BJ (cell line): ENCODE measurements at places on chromosomes 7 and 10.

DNA sequence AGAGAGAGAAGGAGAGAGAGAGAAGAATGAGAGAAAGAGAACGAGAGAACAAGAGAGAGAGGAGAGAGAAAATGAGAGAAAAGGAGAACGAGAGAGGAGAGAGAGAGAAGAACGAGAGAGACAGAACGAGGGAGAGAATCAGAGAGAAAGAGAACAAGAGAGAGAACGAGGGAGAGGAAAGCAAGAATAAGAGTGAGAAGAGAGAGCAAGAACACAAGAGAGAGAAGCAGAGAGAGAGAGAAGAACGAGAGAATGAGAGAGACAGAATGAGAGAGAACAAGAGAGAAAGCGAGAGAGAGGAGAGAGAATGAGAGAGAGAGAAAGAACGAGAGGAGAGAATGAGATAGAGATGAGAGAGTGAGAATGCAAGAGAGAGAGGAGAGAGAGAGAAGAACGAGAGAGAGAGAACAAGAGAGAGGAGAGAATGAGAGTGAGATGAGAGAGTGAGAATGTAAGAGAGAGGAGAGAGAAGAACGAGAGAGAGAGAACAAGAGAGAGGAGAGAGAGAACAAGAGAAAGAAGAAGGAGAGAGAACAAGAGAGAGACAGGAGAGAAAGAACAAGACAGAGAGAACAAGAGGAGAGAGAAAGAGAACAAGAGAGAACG, 68.2 kb downstream of the ASB13 start:
- DNase-seq = no peak

- no peak for DNase-seq
Measured at GRCh38 chr7:50679218-50680007, 103.3 kb downstream of the GRB10 start.

GRCh38 chr10:114684084-114684821, 26.2 kb upstream of the ABLIM1 start:
- peak; percentile 39 for DNase-seq

DNA sequence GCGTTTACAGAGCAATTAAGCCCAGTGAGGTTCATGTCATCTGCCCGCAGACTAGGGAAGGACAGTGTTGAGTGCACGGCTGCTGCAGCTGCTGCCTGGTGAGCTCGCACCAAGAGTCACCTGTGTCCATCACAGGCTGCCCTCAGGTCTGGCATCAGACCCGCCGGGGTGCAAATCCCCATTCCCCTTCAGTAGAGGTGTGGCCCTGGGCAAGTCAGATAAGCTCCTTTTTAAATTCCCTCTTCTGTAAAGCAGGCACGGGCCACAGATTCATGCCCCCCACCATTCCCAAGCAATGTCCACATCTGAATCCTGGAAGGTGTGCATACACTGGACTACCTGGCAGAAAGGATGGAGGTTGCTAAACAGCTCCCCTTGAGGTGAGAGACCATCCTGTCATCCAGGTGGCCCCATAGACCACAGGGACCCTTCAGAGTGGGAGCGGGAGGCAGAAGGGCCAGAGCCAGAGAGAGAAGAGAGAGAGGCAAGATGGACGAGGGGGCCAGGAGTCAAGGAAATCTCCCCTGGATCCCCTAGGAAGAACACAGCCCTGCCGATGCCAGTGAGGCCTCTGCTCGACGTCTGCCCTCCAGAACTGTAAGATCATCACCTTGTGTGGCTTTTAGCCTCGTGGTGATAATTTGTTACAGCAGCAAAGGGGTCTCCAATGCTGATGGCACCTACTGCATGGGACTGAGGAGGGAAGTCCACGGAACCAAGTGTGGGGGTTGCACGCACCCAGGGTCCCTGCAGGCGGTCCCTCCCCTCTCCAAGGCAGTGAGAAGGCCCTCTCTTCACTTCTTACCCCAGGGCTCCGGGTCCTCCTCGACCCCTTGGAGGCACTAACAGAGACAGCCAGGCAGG, 168.8 kb downstream of the TCERG1L start:
- DNase-seq = no peak

GRCh38 chr7:69585169-69585568, 13.1 kb upstream of the AUTS2 start:
- DNase-seq = no peak

- DNase-seq = no peak
Measured at GRCh38 chr7:55343860-55344606, 21.1 kb upstream of the LANCL2 start.

GRCh38 chr7:131106681-131107336, 220.9 kb upstream of the MKLN1 start:
- DNase-seq = no peak

DNA sequence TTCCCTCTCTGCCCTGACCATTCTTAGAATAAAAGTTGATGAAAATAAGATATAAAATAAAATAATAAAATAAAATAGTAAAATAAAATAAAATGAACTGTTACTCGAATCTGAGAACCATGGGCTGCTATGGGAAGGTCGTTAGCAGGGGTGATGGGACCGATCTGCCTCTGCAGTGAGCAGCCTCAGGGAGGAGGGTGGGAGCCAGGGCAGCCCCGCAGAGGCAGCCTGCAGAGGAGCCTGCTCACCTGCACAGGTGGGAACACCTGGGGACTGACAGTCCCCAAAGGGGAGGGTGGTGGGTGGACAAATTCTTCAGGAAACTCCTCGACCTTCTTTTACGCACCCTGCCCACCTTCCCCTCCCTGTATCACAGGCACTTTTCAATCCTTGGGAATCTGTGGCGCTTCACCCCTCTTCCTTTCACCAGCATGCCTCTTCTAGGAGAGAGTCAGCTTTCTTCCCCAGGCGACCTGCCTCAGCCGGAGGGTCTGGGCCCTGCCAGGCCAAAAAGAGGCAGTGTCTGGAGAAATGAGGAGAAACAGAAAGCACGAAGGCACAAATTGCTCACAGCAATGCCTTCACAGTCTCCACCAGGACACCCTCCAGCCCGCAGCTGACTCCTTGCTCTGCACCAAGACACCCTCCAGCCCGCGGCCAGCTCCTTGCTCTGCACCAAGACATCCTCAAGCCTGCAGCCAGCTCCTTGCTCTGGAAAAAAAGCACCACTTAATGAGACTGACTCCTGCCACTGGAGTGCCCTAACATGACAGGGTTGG, 368.4 kb upstream of the SHH start:
- DNase-seq = no peak

- no peak for DNase-seq
Measured at GRCh38 chr7:138226001-138226476, 149.8 kb downstream of the AKR1D1 start.

GRCh38 chr10:130781623-130782022, 529.9 kb downstream of the TCERG1L start:
- no peak for DNase-seq

GRCh38 chr7:151373599-151373998, 32.0 kb downstream of the NUB1 start:
- DNase-seq = no peak

DNA sequence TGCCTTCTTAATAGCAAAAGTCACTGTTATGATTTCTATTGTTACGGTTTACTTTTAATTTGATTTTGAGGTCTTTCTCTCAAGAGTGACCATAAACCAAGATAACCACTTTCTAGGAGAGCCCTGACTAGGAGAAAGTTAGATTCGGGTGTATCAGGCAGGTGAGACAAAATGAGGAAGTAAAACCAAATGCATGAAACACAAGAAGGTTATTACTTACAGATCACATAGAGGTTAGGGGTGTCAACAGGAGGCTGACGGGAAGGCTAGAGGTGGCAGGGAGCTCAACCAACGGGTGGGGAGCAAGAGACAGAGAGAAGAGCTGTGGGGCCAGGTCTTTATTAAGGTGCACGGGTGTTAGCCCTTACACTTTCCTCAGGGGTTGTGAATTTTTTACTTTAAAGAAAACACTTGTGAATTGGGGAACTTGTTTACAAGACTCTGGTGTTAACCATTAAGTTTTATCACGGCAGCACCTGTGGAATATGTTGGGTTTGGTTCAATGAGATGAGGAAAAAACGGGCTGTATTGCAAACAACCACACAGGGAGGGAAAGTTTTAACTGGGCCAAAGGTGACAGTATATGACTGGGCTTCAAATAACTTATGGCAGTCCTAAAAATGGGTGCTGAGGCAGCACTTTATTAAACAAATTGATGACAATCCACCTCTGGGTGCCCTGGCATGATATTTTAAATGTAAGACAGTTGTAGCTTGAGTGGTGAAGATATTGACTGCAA, 154.9 kb downstream of the SDHAF3 start:
- no peak for DNase-seq

DNA sequence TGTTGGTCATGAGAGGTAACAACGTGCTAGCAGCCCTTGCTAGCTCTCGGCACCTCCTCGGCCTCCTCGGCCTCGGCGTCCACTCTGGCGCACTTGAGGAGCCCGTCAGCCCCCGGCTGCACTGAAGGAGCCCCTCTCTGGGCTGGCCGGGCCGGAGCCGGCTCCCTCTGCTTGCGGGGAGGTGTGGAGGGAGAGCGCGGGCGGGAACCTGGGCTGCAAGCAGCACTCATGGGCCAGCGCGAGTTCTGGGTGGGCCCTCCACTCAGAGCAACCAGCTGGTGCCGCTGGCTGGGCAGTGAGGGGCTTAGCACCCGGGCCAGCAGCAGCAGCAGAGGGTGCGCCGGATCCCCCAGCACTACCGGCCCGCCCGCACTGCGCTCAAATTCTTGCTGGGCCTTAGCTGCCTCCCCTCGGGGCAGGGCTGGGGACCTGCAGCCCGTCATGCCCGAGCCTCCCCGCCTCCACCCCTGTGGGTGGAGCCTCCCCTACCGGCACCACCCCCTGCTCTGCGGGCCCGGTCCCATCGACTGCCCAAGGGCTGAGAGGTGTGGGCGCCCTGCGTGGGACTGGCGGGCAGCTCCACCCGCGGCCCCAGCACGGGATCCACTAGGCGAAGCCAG, 96.1 kb downstream of the PAXIP1 start:
- no peak for DNase-seq

DNA sequence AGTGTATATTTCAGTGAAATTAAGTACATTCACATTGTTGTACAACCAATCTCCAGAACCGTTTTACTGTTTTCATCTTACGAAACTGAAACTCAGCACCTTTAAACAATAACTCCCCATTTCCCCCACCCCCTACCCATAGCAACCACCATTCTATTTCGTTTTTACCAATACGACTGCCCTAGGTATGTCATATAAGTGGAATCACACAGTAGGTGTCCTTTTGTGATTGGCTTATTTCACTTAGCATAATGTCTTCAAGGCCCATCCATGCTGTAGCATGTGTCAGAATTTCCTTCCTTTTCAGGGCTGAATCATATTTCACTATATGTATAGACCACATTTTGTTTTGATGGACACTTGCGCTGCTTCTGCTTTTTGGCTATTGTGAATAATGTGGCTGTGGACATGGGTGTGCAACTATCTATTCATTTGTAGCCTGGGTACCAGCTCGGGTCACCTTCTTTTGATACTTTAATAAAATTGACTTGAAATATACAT, 34.3 kb upstream of the DLG5 start:
- DNase-seq = no peak

- no peak for DNase-seq
Measured at GRCh38 chr10:13792006-13792405, 205.2 kb downstream of the PRPF18 start.

DNA sequence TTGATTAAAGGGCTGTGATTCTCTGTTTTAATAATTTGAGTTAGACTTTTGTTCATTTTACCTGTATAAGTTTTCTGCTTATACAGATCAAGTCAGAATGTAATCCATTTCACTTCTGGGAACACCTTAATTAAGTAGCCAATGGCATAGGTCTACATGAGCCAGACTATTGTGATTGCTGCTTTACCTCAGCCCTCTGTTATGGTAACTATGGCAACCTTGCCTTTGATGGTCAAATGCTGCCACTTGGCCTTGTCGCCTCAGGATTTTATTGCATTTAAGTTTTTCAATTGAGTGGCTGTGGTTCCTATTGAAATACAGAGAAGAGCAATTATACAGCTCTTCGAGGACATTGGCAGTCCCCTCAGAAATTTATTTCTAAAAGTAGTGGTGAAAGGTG, 64.3 kb upstream of the TMEM106B start:
- no peak for DNase-seq

DNA sequence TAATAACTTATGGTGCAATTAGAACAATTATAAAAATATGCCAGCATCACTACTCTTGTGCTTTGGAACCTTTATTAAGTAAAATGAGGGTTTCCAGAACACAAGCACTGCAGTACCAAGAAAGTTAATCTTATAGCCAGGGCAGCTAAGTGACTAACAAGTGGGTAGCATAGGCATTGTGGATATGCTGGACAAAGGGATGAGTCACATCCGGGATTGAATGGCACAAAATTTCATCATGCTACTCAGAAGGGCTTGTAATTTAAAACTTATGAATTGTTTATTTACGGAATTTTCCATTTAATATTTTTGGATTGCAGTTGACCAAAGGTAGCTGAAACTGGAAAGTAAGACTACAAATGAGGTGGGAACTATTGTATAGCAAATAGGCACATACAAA, 250.6 kb downstream of the C7orf25 start:
- DNase-seq = no peak

- no peak for DNase-seq
Measured at GRCh38 chr7:557558-557881, 37.9 kb upstream of the PDGFA start.

GRCh38 chr7:64881461-64882287, 21.4 kb upstream of the ZNF273 start:
- DNase-seq = no peak

GRCh38 chr7:38276096-38276877, 2.9 kb upstream of the TARP start:
- no peak for DNase-seq

DNA sequence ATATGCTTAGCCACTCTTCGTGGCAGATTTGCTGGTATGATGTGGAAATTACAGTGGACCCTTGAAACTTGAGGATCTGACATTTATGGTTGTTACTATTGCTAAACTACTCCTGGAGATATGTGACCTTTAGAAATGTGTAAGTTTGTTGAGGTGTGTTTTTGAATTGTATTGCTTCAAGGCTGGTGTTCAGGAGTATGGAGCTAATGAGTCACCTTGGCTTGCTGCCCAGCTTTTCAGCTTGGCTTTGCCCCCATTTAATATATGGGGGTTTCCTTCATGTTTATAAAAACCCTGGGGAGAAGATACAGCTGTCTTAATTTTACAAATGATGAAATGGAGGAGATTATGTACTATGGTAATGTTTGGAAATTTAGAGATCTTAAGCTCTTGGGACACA, 11.6 kb downstream of the HBP1 start:
- no peak for DNase-seq

DNA sequence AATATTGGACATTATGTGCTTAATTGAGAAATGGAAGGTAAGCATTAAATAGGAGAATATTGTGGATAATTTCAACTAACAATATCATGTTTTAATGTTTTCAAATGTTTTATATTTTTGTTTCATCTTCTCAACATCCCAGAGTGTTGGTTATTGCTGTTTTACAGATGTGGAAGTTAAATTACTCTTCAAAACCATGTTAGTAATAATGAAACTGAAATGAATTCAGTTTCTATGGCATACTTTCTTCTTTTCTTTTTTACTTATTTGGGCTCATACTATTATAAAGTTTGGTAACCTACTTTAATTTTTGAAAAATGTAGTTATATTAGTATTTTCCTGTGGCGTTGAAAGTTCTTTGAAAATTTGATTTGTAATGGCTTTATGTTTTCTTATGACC, 4.2 kb downstream of the GLRX3 start:
- DNase-seq = no peak

- DNase-seq = no peak
Measured at GRCh38 chr7:16685535-16685934, 39.6 kb downstream of the BZW2 start.

- DNase-seq = no peak
Measured at GRCh38 chr7:144519925-144520324, 116.4 kb upstream of the NOBOX start.
